ENCODE measurements at places on chromosomes 7 and 10. TPM values are rescaled to one million over a fixed set of nuclear protein-coding genes. Genes with fewer than 3 reads are reported as not detected.

MAP3K8 gene
- 9.9 TPM for total RNA-seq

CFAP43 gene
- 2.3 TPM for total RNA-seq

PIK3CG gene
- 0.66 TPM for total RNA-seq

PNLIPRP1 gene
- 4,534 TPM for total RNA-seq

VWDE gene
- 2.6 TPM for total RNA-seq

HOXA13 gene
- not detected for total RNA-seq

SPRN gene
- not detected for total RNA-seq

PRR15 gene
- 4.7 TPM for total RNA-seq

SYT15B gene
- total RNA-seq: 8.9 TPM

OR9A2 gene
- not detected for total RNA-seq

SEM1 gene
- total RNA-seq: 19.7 TPM

GRCh38 chr7:142476077-142476476, 218.2 kb upstream of the PRSS58 start:
- no peak for DNase-seq

DNA sequence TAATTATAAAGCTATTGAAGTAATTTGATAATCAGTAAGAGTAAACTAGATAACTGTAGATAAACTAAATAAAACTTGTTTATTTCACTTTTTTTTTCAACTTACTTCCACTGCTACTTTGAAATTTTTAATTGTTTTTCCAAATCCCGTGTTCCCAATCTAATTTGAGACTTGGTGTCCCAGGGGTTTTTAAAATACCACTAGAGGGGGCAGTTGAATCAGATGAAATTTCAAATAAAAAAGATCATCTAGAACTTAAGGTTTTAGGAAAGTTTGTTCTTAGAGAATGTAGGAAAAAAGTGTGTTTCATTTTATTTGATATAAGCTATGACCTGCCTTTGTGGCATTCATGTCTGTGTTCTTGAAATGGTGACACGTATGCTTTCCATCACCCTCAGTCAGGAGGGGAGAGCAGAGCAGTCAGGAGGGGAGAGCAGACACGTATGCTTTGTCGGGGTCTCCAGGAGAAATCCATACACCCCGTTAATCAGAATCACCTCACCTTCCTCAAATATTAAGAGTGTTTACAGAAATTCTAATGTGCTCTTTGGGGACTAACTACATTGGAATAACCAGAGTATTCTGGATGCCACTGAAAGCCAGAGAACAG, 49.9 kb downstream of the C10orf67 start:
- no peak for DNase-seq

- no peak for DNase-seq
These were observed 63.8 kb upstream of the FAM204A start for GRCh38 chr10:118405928-118406327.

- DNase-seq: no peak
These were observed 82.2 kb downstream of the GTF2IRD1 start for GRCh38 chr7:74535951-74536356.

GRCh38 chr7:31796375-31796774, 109.4 kb downstream of the PPP1R17 start:
- DNase-seq: no peak

DNA sequence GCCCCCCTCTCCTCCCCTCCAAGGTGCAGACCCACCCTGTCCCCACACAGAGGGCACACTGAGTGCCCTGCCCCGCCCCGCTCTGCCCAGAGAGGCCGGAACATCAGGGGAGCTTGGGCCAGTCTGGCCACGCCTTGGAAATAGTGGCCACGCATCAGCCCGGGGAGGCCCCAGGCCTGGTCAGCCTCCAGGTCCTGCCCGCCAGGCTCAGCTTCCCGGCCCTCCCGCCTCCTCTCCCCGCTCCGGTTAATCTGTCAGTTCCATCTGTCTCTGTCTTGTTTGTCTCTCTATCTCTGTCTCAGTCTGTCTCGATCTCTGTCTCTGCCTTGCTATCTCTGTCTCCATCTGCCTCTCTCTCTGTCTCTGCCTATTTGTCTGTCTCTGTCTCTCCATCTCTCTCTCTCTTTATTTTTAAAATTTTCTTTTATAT, 28.9 kb upstream of the TNRC18 start:
- DNase-seq: no peak

DNA sequence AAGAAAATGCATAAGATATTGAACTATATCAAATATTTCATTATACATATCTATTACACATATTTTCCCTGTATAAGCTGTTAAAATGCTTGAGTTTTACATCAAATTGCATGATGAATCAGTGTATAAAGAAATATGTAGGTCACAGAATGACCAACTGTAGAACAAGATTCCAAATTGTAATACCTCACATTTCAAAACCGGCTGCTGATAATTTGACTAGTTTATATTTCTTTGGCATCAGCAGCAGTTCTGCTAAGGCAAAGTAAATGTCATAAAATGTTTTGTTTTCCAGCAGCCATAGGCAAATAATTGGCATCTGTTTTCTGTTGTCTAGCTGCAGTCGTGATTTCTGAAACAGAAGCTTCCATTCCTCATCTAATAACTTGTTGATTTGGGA, 633.9 kb downstream of the ARL4A start:
- no peak for DNase-seq

All from body of pancreas (tissue), 4 donors.